Stimulated activated CD4-positive, alpha-beta T cell treated with anti-CD3 and anti-CD28 coated beads, Interleukin-4, amount 100 ng/mL, for 1 hour (primary cell): ENCODE measurements at places on chromosomes 5 and 9.

- DNase-seq, result no peak
Observed at GRCh38 chr9:129204840-129205239, 26.8 kb upstream of the IER5L start.

DNA sequence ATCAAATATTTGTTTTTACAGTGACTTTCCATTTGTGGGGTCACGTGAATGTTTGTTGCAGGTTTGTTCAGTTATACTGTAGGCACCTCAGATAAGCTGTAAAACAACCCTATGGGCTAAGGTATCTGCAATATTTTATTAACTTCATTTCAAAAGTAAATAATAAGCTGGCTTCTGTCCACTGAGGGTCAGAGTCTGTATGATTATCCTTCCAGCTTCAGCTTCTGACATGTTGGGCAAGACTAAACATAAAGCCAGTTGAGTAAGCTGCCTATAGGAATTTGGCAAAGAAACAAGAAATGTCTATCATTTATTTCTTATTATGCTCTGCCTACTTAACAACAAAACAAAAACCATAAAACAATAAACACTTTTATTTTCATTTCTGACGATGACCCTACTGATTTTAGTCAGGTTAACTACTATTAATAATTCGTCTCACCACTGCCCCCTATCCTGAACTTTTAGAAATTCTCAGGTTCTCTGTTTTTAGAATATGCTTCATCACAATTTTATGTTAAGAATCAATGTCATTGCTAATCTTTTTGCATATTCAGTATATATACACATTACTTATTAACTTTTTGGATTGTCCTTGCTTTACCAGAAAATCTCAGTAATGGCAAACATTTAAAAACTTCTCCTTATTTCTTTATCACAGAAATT lies 413.6 kb upstream of the ADAMTSL1 start:
- no peak for DNase-seq

DNA sequence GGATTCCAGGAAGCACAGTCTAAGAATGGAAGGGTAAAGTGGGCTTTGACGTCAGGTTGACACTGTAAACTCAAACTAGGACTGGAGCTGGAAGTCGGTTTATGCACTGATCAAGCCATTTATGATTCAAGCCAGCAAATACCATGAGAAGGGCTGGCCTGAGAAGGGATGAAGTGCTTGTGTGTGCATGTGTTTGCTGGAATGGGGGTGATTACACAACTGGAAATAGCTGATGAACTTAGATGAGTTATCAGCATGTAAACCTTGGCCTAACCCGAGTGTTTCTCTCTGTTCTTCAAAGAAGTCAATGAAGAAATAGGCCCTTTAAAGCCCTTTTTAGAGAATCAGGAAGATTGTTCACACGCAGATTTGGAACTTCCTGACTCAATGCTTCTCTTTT lies 287.6 kb downstream of the RFX3 start:
- no peak for DNase-seq

GRCh38 chr5:30042677-30043076 lies 1150.8 kb upstream of the CDH6 start:
- no peak for DNase-seq

DNA sequence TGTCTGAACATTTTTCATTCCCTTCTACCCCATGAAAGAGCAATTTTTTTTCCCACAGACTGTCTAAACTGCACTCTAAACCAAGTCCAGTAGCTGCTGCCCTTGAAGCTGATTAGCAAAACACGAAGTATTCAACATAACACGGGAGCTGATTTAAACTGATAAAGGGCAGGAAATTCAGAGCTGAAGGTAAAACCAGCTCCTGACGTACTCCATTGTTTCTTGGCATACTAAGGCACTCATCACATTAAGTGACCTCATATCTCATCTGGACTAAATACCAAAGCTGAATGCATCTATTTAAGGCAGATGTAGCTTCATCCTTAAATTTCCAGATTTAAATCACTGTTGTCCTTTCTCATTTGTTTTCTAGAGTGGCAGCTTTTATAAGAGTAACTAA lies 12.0 kb downstream of the GDF9 start:
- no peak for DNase-seq

DNA sequence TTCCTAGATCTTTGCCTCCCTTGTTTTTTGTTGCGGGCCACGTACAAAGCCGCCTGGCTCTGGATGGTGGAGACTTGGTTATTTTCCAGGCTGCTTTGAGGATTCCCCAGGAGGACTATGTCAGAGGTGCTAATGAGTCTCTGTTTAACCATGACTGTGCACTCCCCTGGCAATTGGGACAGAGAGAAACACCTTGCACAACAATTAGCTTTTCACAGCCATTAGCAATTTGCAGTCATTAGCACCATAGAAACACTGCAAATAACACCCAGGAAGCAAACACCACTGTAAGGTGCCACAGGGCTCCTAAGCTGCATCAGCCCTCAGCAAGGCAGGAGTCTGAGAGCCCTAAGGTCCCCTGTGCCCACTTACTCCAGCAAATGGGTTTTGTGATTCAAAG lies 201.0 kb upstream of the VLDLR start:
- no peak for DNase-seq

DNA sequence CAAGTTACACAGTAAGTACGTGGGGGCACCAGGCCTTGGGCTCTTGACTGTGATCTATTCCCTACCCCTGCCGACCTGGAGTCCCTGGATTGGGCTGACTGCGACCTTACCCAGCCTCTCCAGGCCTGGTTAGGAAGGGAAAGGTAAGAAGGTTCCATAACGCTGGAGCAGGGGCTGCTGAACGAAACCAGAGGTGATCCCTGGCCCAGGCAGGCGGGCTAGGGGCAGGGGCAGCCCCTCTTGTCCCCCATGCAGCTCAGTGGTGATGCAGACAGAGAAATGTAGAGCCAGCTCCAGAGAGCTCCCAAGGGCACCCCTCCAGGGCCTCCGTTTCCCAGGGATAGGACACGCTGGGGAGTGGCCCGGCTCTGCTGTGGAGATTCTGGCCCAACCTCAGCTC lies 14.1 kb downstream of the PRRX2 start:
- DNase-seq, result no peak

GRCh38 chr5:76870046-76870445 lies 20.2 kb downstream of the S100Z start:
- no peak for DNase-seq

- no peak for DNase-seq
Observed at GRCh38 chr5:130183115-130183514, 278.9 kb downstream of the CHSY3 start.

- no peak for DNase-seq
Observed at GRCh38 chr9:6450641-6451375, 37.8 kb downstream of the UHRF2 start.

DNA sequence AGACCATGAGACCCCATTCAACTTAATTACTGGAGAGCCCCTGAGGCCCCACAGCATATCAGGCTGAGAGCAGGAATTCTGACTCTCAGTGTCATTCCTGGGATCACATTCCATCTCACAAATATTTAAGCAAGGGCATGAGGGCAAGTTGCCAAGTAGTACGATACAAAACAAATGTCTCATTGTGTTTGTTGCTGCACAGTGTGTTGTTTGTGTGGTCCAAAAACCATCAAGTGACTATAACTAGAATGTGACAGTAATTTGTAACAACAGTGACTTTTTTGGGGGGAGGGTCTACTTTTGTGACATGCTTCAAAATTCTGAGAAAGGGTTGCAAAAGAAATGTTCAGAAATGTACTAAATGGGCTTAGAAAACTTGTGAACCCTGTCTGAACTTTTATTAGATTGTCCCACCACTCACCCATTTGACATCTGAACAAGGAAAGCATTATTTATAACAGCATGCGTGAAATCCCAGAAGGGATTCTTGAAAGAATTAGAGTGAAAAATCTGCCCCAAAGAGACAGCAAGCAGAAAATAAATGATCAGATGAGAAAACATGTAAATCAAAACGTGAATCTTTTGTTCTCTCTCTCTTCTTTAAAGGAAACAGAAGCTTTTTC lies 347.0 kb downstream of the NTRK2 start:
- DNase-seq, result no peak

GRCh38 chr9:22307013-22307711 lies 139.5 kb upstream of the DMRTA1 start:
- DNase-seq, result no peak

GRCh38 chr5:112975721-112976431 lies 722 bp upstream of the DCP2 start:
- DNase-seq, result no peak

DNA sequence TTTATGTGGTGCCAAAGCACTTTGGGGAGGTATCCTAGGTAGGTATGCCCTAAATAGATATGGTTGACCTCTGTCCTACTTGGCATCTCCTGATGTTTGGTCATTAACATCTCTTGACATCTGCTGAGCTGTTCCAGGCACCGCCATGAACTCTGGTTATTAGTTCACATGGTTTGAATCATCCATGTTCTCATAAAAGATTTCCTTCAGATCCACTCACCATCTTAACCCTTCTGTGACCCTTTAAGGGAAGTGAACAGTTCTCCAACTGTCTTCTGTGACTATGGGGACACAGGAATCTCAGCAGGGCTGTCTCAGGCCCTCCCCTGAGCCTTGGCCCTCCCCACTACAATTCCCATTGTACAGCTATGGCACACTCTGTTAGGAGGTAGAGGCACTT lies 167.7 kb downstream of the CDH6 start:
- DNase-seq, result no peak

DNA sequence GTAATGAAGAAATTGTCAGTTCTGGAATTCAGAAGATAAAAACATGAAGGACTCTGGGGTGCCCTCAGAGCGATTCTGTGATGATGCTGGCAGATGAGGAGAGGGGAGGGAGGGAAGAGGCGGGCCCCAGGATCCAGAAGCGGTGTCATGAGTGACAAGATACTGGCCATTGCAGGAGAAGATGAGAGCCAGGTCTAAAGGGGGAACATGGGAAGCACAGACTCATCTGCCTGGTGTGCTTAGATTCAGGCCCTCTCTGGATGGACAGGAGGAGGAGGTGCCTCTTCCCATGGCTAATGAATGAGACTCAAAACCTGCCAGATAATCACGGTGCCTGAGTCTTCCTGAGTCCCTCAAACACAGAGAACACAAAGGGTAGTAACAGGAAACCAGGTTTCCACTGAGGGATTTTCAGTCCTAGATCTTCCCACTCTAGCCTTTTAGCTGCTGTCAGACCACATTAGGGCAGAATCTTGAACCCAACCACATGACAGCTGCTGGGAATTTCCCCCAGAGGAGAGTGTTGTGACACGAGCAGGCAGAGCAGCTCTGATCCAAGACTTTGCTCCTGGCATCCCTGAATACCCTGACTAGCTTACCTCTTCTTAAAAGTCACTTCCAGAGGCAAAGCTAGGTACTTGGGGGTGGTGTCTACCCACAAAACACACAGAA lies 28.2 kb upstream of the HSPA9 start:
- no peak for DNase-seq

- DNase-seq, result peak; percentile 11
Observed at GRCh38 chr9:99822806-99823591, 1.3 kb downstream of the NR4A3 start.

DNA sequence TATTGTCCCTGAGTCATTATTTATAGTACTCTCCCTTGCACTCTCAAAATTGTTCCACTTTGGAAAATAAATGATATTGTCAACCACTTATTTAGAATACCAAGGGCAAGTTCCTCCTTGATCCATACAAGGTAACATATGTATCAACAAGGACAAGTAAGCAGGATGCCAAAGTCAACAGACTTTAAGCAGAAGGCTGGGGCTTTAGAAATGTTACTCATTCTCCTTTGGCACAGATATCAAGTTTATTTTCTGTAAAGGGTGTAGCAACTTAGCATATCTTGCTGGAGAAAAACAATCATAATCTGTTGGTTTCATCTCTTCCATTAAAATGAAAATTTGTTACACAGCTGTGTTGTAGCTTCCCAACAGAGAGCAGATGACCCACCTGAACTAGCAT lies 248.7 kb upstream of the SLC30A5 start:
- no peak for DNase-seq

DNA sequence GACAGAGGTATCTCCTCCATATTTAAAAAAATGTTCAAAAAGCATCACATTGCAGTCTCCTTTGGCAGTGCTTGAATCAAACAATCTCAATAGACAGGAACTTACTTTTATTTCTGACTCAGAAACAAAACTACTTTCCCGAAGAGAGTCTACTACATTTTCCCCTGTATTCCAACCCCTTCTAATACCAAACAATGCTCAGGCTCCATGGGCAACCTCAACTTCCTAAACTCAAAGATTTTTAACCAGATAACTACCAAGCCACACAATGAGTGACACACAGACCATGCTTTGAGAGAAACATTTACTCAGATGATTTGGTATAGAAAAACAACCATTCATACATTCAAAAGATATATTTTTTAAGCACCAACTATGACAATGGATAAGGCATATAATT lies 70.5 kb downstream of the APBA1 start:
- DNase-seq, result no peak

- no peak for DNase-seq
Observed at GRCh38 chr5:160197341-160198144, 31.8 kb upstream of the FABP6 start.

DNA sequence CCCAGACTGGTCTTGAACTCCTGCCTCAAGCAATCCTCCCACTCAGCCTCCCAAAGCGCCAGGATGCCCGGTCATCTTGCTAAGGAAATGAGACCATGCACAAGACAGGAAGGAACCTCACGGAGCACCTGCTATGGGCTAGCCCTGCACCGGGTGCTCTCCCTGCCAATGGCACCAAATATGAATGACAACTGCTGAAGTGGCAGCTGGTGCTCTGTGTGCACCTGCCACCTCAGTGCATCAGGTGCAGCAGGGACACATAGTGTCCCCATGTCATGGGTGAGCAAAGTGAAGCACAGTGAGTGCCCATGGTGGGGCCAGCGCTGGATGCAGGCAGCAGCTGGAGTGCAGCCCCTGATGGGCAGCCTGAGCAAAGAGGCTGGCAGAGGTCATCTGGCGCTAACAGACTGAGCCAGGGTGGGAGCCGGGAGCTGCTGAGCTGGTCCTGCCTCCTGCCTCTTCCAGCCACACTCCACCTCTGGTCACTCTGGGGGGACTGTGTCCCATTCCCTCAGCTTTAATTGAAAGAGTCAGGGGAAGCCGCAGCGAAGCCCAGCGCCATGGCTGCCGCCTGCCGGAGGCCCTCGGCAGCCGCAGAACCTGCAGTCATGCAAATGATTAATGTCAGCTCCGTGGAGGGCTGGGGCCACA lies 46.4 kb downstream of the BARX1 start:
- no peak for DNase-seq

- DNase-seq, result no peak
Observed at GRCh38 chr9:38652044-38652443, 31.6 kb upstream of the ANKRD18A start.

GRCh38 chr9:33304362-33304761 lies 14.0 kb downstream of the NFX1 start:
- no peak for DNase-seq

GRCh38 chr9:34793428-34793827 lies 83.5 kb upstream of the CCL21 start:
- no peak for DNase-seq

DNA sequence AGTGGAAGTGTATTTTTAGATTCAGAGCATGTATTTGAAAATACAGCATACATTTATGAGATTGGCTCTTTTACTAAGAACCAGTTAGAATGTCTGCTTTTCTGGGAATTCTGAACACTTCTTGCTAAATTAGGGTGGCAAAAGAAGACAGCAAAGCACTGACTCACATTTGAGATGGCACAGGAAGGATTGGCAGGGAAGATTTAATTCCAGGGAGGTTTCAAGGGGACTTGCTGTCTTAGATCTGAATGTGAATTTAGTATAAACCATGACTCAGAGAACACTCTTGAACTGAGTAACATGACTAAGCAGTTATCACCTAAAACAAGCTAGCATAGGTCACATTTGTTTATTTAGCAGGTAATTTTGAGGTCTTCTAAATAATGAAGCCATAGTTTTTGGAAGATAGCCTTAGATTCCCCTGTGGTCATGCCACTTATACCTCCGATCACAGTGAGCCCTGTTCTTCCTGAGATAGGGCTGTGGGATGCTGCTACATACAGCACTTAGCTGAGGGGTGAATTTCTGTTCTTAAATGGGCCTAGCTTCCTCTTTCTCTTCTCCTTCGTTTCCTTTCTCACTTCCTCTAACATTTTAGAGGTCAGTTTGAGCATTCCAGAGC lies 173.8 kb downstream of the PCSK1 start:
- DNase-seq, result no peak
